Fibroblast of skin of right biceps (primary cell): ENCODE measurements at places on chromosomes 4 and X.

GRCh38 chr4:155768370-155768769 is 9.5 kb downstream of the GUCY1B1 start:
- DNase-seq = no peak

DNA sequence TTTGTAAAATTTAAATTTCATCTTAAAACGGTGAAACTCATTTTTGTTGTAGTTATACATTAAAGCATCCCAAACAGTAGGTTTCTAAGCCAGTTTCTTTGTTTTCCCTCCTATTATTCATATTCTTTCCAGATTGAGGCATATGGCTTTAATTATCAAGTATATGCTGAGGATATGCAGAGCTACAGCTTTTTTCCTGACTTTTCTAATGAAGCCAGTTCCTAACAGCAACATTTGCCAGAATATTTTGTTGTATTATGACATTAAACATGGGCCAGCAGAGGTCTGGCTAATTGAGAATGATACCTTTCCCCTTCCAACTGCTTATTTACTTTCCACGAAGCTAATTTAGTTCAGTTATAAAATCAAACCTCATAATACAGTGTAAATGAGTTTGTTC is 75.3 kb downstream of the SLIT2 start:
- DNase-seq = peak; percentile 58

- no peak for DNase-seq
These were observed 575.7 kb downstream of the SPOCK3 start for GRCh38 chr4:166658585-166658984.

DNA sequence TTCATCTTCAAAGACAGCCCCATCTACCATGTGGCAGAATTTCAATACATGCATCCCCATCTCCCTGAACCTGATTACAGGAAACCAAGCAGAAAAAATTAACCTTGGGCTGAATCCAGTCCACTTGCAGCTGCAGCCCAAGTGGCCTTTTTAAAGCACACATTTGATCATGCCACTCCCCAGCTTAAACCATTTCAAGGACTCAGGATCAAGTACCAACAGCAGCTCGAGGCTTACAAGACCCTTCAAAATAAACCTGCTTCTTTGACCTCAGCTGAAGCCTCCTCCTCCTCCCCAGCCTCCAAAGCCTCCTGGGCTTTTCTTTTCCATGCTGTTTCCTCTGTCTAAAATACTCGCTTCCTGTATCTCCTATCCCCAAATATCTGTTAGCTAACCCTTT is 50.7 kb upstream of the KIT start:
- no peak for DNase-seq

- no peak for DNase-seq
These were observed 5.0 kb downstream of the NSG1 start for GRCh38 chr4:4391866-4392265.
